ENCODE measurements at places on chromosomes 4 and X.

DNA sequence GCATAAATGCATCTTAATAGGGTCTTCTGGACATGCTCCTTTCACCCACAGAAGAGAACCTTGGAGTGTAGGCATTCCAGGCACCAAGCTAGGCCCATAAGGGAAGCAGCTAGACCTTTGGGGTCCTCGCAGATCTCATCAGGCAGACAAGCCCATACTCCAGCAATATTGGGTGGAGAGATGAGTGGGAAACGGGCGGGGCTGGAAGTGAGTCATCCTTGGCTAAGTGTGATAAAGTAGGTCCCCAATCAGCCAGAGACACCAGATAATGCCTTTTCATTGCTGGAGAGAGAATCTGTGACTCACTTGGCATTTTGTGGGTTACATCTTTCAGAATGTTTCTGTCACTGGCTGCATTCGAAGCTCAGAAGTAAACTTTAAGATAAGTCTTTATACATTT, 133.3 kb upstream of the MBNL3 start:
- no peak for DNase-seq

GRCh38 chr4:40516651-40517050, 113.0 kb downstream of the RBM47 start:
- no peak for DNase-seq

DNA sequence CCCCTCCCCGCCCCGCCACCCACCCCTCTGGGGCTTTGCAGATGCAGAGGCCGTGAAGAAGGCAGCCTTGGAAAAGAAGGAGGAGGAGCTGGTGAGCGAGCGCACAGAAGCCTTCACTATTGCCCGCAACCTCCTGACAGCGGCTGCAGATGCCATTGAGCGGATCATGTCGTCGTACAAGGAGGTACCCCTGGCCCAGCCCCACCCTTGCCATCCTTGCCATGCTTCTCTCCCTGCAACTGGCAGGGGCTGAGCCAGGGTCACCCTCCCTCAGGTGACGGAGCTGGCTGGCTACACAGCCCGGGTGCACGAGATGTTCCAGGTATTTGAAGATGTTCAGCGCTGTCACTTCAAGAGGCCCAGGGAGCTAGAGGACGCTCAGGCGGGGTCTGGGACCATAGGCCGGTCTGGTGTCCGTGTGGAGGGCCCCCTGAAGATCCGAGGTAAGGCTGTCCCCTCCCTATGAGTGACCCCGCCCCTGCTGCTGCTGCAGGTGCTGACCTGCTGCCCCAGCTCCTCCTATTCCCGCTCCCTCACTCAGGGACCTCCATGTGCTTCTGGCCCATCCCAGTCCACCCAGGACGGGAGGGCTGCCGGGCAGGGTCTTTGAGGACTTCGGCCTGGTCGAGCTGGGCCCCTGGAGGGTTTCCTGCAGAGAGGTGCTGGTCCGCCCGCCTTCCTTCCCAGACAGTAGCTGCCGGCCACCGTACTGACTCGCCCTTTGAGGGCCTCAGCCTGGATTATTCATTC, 11.6 kb downstream of the ABCD1 start:
- DNase-seq: no peak

GRCh38 chr4:173218411-173219125, 50.0 kb downstream of the GALNT7 start:
- no peak for DNase-seq

DNA sequence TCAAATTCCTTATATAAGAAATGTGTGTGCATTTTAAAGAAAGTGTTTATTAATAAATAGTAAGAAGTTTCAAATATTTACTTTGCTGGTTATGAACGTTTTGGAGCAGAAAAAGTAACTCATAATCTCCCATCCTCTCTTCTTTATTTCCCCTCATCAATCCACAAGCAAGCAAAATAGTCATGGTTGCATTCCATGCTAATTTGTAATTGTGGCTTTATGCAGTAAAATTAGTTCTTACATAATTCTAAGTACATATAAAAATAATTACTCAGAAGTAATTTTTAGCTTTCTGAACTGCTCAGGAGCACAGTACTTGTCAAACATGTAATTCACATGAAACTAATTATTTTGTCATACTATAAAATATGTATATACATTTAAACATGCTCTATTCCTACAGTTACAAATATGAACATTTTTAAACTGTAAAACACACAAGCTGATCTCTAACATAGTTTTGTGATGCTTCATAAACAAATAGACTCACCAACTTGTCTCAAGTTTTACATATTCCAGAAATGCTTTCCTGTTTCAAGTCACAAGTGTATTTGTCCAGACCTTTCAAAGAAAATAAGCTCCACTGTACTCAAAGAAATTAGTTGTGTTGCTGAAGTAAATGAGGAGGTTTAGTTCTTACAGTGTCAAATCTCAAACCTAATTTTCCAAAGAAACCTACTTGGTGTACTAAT, 218.9 kb downstream of the PABPC4L start:
- DNase-seq: no peak

GRCh38 chr4:173827707-173828106, 297.7 kb upstream of the HAND2 start:
- no peak for DNase-seq

DNA sequence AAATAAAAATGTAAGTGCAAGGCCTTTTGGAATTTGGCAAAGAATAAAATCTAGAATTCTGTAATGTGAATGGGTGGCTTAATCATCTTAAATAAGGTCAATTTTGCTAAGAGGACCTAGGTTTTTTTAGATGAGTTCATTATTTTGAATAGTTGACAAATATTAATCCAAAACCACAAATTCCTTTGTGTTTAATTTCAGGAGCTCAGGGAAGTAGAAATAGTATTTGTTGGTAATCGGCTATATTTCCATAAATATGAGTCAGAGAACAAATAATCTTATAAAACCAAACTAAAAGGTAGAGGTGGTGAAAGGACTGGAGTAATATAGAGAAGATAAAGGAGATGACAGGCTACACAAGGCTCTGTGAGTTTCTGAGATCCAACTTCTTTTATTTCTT, 190.4 kb upstream of the TLL1 start:
- no peak for DNase-seq

DNA sequence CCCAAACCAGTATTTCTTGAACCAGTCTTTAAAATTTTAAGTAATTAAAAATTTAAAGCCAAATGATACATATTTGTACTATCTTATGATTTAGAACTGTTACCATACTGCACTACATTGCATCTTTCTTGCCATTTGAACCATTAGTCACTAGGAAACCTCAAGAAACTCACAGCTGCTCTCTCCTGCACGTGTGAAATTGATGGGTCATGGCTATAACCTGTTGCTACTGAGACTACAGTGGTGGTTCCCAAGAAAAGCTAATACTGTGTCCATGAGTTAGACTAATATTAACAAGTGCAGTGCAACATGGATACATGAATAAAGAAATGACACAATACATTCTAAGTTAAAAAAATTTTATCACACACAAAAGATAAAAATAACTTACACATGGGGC, 88.4 kb downstream of the PDE5A start:
- no peak for DNase-seq

DNA sequence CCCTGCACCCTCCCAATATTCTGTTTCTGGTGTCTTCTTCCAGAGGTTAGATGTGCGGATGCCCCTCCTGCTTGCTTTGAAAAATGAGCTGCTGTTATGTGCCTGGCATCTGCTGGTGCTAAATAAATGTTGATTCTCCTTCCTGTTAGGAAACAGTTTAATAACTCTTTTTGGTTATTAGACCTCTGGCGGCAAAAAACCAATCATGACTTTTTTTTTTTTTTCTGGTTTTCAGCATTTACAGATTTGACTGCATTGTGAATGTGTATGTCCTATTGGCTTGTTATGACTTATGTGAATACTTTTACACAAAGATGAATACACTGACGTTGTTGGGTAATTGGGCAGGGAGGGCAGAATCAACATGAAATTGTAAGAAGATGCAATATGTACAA, 13.6 kb upstream of the TMEM156 start:
- no peak for DNase-seq

DNA sequence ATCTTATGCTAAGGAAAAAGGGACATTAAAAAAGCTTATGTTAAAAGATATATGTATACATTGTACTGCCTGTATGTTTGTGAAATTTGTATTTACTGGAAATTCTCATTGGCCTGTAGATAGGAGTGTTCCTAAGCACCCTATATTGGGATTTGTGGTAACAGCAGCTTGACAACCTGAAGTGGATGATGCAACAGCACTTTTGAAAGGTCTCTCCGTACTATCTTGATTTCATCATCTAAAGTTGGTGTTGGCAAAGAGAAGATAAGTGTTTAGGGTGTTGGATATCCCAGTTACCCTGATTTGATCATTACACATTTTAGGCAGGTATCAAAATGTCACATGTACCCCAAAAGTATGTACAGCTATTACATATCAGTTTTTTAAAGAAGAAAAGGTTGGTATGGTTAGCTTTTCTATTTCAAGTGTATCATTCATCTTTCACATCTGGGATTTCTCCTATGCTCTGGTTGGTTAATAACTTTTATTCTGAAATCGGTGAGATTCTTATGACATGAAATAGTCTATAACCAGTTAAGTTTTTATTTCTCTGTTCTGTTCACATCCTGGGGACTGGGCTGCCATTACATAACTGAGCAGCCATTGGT, 10.3 kb downstream of the HADH start:
- no peak for DNase-seq

- DNase-seq: no peak
These were observed 235.9 kb upstream of the DMD start for GRCh38 chrX:33447285-33447684.

DNA sequence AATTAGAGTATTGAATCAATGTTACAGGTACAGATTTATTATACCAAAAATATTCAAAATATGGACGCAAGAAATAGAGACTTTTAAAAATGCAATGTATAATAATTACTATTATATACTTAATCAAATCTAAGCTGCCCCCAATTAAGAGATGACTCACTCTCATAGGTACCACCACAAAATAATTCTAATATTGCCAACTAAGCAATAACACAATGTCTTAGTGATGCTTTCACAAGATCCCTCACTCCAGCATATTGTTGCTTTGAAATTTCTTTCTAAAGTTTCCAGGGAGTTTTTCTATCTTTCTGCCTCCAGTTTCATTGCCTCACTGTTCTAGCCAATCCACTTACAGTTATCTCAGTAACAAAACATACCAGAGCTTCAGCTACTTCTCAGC, 270.0 kb upstream of the PABPC4L start:
- DNase-seq: no peak

DNA sequence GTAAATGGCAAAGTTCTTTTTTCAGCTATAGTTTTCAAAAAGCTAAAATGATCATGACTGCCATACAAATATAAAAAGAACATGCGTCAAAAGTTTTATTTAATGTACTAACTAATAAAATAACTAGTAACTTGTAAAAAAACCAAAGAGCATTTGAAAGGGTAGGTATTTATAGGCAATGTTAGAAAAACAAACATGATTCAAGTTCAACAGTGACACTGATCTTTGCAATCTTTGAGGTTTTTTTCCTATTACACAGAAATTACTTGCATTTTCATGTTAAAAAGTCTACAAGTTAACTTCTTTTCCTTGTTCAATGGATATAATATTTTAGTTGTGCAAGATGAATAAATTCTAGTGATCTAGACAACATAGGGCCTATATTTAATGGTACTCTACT, 72.3 kb upstream of the GRID2 start:
- DNase-seq: no peak

DNA sequence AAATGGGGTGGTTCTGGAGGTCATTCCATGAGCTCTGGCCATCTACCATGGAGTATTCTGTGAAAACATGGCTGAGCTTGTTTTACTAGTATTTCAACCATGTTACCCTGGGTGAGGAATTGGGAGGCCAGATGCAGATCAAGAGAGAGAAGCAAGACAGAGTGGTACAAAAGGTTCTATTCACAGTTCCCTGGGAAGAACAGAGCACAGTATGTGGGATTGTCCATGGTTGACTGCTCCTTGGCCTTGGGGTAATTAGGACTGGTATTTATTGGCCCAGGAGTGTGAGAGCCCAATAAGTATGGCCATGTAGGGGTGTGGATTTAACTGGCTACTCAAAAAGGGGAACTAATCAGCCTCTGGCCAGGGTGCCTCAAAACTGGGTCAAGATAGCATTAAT, 239.7 kb upstream of the GATB start:
- no peak for DNase-seq

- no peak for DNase-seq
These were observed 279.2 kb downstream of the NR3C2 start for GRCh38 chr4:148162991-148163390.

DNA sequence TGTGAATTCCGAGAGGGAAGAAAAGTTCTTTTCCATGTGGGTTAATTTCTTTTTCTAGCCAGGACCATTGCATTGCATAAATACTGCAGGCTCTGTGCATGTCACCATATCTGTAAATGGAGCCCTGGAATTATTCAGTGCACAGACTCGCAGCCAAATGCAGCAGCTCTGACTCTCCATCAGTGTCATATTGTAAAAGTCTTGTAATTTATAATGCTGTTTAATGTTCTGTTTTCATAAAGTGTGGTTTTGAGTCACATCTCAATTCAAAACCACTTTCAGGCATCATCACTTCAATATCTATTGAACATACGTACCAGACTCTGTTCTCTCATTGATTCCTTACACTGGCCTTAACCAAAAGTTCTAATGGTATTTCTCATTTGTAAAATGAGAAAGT, 193.9 kb upstream of the RPL34 start:
- no peak for DNase-seq

DNA sequence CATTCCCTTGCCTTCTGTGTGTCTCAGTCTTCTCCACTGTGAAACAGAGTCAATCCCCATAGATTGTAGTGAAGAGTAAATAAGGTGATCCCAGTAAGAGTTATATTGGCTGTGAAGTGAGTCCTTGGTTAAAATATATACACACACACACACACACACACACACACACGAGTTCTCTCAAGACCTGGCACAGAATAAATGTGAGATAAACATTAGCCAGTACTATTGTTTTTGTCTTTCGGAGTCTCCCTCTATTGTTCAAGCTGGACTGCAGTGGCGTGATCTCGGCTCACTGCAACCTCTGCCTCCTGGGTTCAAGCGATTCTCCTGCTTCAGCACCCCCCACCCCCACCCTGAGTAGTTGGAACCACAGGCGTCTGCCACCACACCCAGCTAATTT, 44.8 kb upstream of the FAM156A start:
- no peak for DNase-seq

GRCh38 chr4:2036866-2037265, 22.3 kb upstream of the NAT8L start:
- no peak for DNase-seq

DNA sequence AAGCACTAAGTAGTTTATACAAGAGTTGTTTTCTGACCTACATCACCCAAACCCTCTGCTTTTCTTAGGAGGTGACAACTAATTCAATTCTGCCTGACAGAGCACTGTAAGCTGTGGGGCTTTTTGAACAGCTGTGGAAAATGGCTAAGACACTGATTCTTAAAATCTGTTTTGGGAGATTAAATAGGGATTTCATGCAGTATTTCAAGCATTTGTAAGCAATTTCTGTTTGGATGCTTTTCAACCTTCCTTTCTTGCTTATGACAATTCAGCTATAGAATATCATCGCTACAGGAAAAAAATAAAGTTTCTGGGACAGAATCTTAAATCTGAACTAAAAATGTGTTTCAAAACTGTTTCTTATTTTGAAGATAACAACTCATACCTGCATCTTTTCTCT, 459.5 kb downstream of the RAPGEF2 start:
- DNase-seq: no peak

- no peak for DNase-seq
These were observed 15.2 kb downstream of the HSD17B11 start for GRCh38 chr4:87375719-87376291.

- no peak for DNase-seq
These were observed 116.1 kb downstream of the ARHGAP10 start for GRCh38 chr4:147847751-147848590.

All from thymus (tissue), 14 donors.